ENCODE measurements at places on chromosomes 12 and 14.

- DNase-seq, result no peak
These were observed 42.9 kb upstream of the TESC start for GRCh38 chr12:117142094-117142493.

- no peak for DNase-seq
These were observed 4.7 kb downstream of the TNFRSF1A start for GRCh38 chr12:6336889-6337853.

DNA sequence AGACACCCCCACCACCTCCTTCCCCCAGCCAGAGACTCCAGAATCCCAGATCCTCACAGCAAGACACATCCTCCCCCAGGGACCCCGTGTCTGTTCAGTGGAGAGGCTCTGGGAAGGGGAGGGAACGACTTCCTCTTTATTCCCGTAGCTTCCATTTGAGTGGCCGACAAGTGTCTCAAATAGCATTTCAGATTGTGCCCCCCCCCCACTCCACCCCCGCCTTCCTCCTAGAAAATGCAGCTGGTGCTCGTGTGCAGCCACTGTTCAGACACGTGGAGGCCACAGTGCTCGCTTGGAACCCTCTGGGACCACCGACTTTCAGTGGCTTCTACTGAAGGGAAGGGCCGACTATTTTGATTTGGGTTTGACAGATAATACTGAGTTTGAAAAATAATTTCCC is 14.3 kb downstream of the PPP2R5C start:
- DNase-seq, result no peak

DNA sequence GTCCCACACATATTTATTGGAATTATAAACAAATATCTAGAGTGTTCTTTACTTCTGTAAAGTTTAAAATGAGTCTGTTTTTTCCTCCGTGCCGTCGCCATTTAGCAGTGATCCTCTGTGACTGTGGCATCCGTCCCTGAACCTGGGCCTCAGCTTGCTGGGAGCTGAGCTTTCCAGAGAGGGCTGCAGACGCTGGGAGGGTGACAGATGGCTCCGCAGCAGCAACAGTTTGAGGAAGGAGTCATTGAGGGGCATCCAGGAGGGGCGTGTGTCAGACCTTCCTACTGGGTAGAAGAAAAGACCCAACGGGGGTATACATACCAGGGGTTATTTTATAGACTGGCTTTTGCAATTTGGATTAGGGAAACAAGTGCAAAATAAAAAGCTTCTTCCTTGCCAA is 47.9 kb downstream of the NEUROD4 start:
- DNase-seq, result no peak

- no peak for DNase-seq
These were observed 116.0 kb upstream of the PTPRR start for GRCh38 chr12:71036526-71036925.

DNA sequence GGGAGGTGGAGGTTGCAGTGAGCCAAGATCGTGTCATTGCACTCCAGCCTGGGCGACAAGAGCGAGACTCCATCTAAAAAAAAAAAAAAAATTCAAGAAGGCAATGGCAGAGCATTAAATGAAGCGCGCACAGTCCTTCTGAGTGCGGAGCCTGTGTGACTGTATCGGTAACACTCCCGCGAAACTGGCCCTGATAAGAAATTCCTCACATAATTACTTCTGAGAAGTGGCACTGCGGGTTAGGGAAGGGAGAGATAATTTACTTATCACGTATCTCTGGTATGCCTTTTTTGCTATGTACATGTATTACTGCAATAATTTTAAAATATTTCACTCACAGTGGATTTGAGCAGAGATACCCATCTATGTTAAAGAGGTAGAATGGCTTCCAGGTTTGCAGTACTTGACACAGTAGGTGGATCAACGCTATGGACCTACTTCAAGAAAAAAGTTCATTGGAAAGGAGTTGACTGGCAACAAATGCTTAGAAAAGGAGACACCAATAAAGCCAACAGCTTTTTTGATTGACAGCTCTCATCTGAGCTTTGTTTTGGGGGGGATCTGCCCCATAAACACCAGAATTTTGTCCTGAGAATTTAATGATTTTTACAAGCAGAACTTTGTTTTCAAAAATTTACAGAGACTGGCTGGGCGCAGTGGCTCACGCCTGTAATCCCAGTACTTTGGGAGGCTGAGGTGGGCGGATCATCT is 29.2 kb upstream of the SPTLC2 start:
- DNase-seq, result no peak

GRCh38 chr14:21712036-21712435 is 38.4 kb upstream of the OR4E1 start:
- DNase-seq, result no peak

GRCh38 chr12:4526923-4527546 is 11.7 kb upstream of the RAD51AP1 start:
- peak; percentile 13 for DNase-seq

DNA sequence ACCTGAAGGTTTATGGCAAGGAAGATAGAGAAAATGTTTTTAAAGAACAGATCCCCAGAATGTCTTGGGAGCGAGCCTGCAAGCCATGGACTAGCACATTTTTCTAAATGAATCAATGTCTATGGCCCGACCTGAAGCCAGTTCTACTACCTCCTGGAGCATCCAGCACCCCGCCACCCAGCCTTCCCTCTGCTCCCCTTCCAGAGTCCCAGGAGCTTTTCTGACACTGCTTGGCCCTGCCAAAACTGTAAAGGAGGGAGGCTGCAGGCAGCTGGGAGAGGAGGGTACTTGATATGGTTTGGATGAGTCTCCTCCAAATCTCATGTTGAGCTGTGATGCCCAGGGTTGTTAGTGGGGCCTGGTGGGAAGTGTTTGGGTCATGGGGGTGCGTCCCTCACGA is 95.5 kb upstream of the FZD10 start:
- DNase-seq, result no peak

DNA sequence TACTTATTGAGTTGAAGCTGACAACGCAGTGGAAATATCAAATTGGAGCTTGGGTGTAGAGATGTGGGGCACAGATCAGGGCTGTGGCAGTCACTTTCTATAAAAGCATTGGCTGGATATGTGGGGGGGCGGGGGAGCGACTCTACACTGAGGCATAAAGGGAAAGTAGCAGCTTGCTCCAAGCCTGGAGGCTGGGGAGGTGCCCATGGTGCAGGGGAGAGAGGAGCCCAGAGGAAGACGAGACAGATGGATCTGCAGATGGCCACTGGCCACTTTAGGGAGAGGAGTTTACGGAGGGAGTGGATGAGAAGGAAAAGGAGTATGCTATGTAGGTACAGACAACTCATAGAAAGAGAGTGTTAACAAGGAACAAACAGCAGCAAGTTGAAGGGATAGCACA is 13.5 kb upstream of the NGB start:
- DNase-seq, result no peak

DNA sequence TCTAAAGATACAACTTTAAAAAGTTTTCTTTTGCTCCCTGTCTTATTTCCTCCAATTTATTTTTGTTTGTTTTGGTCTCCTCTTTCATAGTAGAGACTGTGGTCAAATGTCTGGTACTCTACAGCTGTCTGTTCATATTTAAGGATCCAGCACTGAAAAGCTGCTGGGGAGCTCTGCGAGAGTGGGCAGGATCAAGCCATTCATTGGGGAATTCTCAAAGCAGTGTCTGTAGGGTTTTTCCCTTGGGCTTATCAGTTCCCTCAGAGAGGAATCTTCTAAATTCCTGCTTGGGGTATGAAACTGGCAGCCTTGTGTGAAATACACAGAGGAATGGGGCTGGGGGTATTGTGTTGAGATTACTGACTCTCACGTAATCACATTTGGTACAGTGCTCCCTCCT is 52.3 kb downstream of the FNTB start:
- no peak for DNase-seq

Measured in AG10803 (cell line).